ENCODE measurements at places on chromosomes 7 and 10.

- DNase-seq: no peak
Observed at GRCh38 chr7:2613931-2614600, 17.7 kb upstream of the TTYH3 start.

DNA sequence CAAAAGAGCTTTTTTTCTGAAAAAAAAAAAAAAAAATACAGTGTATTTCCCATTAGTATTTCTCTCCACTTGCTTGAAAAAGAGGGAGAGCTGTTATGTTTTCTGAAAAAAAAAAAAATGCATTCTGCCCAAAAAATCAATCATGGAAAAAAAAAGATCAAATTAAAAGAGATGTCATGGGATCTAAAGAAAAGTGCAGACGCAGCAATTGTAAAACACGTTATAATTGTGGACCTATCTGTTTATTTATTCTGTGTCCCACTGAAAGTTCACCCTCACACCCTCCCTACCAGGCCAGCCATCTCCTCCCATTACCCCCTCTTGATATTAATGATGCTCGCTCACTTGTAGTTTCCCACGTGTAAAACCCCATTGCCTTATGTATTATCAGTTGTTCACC lies 674.0 kb upstream of the C7orf33 start:
- DNase-seq: no peak

DNA sequence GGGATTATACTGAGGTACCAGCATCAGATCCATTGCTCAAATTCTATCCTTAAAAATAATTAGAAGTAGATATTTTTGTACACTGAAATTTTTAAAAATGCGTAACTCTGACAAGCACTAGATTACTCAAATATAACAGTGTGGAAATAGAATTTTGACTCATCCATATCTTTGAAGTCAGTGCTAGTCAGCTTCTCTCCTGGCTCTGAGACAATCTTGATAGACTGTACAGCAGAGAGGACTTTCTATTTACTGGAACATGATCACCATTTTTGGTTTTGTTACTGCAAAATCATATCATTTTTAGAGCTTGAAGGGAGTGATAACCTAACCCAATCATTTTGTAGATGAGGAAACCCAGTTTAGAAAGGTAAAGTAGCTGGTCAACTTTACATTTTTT lies 195.0 kb downstream of the MTERF1 start:
- DNase-seq: no peak

GRCh38 chr7:951881-952547 lies 2.5 kb downstream of the ADAP1 start:
- no peak for DNase-seq

GRCh38 chr7:45580053-45580872 lies 6.1 kb downstream of the ADCY1 start:
- DNase-seq: no peak

DNA sequence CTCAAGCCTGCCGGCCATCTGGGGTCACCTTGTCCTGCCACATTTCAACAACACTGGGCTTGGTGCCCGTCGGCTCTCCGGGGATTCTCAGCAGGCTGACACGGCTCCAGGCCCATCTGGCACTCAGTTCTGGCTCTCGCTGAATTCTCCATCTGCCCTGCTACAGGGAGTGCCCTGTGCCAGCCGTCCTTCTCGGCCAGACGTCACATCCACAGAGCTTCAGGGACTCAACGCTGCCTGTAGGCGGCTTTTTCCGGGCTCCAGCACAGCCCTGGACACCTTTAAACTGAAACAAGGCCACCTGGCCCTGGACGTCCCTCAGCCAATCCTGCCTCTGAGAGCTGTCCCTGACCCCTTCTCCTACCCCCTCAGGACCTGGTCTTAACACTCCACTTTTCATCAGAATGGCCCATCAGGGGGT lies 43.0 kb downstream of the TMEM130 start:
- no peak for DNase-seq

- DNase-seq: no peak
Observed at GRCh38 chr10:116121640-116122525, 151.1 kb downstream of the GFRA1 start.

DNA sequence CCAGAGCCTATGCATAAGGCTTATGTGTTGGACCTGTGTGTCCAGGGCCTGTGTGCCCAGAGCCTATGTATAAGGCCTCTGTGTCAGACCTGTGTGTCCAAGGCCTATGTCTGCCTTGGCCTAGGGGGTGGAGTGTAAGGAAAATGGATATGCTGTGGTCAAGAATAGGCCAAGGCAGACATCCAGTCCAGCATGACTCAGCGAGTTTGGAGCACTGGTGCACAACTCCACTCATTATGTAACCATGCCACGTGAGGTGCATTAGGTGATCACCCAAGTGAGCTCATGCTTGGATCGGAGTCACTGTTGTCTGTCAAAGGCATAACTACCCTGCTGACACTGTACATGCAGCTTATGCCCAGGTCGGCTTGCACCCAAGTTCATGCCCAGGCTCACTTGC lies 238.9 kb downstream of the CACNA2D1 start:
- DNase-seq: no peak

Data from GM10248 (cell line).